ENCODE measurements at places on chromosomes 7 and 10.

- DNase-seq, result no peak
These were observed 1163.2 kb upstream of the SORCS1 start for GRCh38 chr10:108327706-108328105.

GRCh38 chr10:66483966-66484365, 441.9 kb upstream of the LRRTM3 start:
- DNase-seq, result no peak

- no peak for DNase-seq
These were observed 80.0 kb downstream of the NEBL start for GRCh38 chr10:20817116-20817515.

DNA sequence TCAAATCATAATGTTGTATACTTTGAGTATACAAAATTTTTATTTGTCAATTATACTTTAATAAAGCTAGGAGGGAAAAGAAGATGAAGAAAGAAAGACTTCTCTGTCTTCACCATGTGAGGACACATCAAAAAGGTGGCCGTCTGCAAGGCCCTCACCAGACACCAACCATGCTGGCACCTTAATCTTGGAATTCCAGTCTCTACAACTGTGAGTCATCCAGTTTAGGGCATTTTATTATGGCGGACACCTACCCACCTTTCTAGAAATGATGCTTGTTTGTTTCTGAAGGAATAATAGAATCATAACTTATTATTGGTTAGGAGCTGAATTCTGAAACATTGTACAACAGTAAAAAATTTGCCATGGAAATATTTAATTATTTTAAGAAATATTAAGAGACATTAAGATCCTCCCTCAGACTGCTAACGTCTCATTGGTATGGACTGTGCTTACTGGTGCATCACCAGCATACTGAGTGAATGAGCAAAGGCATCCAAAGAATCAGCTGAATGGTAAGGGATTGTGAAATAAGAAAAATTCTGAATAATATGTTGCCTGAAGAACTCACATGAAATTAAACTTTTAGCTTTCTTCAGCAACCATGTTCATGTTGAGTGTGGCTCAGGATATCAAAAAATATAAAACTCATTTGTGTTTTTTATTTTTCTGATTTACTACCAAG, 536.6 kb downstream of the HTR7 start:
- no peak for DNase-seq

GRCh38 chr7:137886281-137886680, 39.5 kb upstream of the DGKI start:
- no peak for DNase-seq

DNA sequence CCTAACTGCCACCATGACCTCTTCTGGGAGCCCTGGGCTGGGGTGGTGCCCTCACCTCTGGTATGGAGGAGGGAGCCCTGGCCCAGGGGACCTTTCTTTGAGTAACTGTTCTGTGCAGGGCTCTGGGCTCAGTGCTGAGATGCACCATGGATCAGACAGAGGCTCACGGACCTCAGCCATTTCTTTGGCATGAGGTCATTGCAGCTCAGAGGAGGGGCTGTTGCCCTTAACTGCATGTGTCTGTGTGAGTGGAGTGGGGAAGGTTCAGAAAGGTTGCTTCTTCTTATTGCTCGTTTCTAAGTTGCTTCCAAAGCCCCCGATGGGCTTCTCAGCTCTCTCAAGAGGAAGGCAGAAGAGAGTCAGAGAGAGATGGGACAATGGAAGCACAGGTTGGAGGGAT, 233.9 kb downstream of the RPS24 start:
- no peak for DNase-seq

DNA sequence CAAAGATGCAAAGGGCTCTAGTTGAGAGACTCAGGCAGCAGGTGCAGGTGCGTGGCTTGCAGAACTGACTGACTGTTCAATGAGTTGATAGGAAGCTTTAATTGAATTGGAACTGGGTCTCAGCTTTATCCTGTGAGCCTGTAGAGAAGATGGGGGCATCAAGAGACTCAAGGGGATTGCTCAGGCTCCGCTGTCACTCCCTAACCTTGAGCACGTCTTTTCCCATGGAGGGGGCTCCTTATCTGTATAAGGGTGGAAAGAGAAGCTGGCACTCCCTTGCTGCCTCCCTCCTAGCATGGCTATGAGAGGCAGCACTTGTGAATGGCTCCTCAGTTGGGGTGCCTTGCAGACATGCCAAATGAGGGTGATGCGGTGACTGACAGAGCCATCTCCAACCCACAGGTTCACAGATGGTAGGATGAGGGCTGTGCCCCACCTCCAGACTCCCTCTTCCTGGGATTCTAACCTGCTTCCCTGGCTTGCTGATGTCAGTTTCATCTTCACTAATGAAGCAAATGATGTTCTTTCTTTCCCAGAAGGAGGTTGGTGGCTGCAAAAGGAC, 12.4 kb upstream of the PLEKHA1 start:
- no peak for DNase-seq

DNA sequence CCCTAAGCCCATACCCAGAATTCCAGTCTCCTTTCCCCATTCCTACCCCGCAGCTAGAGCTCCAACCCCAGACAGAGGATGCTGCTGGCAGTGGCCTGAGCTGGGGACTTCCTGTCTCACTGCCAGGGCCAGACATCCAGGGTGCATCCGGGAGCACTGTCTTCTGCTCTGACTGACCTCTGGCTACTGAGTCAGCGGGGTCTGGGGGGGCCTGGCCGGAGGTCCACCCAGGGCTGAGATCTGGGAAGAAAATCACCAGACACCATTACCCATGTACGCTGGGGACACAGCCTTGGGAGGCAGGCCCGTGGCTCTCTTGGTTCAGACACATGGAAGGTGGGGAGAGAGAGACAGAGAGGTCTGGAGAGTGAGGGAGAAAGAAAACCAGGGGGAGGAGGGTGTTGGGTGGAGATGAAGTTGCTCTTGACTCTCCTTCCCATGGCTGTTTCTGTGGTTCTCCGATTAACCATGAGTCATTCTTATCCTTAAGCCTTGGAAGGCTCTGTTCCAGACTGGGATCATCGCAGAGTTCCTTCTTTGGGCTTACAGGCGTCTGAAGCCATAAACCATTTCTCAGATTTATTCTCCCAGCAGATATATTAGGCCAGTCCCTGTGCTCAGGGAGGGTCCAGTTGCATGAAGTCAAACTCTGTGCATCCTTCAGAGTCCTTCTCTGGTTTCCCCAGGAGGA, 23.6 kb downstream of the TSPAN15 start:
- DNase-seq, result no peak

DNA sequence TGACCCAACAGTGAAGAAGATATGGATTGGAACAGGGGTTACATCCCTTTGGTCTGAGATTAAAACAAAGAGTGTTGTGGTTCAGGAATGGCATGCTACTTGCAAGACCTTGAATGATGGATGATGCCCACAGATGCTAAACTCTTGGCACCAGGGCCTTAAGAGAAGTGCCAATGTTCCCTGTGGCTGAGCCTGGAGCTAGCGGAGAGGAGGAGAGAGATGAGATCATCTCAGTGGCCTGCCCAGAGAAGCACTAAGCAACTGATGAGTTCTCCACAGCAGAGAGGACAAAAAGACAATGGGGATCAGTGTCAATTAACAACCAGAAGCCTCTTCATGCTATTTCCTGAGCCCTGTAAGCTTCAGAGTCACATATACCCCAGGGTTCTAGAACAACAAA, 97.8 kb downstream of the ELAPOR2 start:
- no peak for DNase-seq

- no peak for DNase-seq
These were observed 43.9 kb downstream of the HIP1 start for GRCh38 chr7:75694638-75695399.

- no peak for DNase-seq
These were observed 519.1 kb upstream of the IGFBP3 start for GRCh38 chr7:46440186-46440585.

- DNase-seq, result no peak
These were observed 4.5 kb upstream of the BLNK start for GRCh38 chr10:96275685-96276418.

DNA sequence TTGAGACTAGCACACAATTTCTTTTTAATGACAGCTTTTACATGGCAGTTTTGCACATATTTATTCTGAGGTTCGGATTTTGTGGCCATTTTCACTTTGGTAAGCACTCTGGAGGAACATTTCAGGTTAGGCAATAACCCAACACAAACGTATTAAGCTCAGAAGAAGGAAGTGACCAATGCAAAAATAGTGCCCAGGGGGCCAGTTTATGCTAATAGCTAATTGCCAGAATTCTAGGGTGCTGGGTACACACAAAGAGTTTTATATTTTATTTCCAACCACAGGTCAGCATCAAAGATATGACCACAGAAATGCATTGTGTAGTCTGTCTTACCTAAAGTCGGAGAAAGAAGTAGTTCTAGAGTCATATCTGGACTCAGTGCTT, 8.4 kb upstream of the AGR2 start:
- DNase-seq, result no peak

- DNase-seq, result no peak
These were observed 26.3 kb downstream of the PAPSS2 start for GRCh38 chr10:87685832-87686574.

DNA sequence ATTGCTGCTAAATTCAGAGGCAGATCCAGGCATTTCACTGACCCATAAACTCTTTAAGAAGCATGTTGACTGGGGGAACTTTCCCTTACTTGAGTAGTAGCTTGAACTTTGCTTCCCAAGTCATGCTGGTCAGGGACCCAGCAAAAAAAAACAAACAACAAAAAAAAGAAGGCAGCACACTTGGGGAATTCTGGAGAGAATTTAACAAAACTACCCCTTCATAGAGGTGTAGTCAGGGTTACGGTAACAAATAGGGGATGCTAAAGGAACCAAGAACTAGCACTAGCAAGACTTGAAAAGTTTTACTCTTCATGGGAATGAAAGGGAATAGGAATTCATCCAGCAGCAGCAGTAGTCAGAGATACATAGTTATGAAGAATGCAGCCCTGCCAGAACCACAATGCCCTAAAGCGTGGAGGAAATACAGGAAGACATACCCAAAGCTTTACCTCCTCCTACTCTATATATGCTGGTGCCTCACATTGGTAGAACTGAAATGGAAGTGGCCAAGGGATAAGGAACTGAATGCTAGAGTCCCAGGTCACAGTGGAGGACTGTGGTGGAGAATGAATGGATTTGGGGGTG, 67.3 kb downstream of the PHYHIPL start:
- DNase-seq, result no peak

DNA sequence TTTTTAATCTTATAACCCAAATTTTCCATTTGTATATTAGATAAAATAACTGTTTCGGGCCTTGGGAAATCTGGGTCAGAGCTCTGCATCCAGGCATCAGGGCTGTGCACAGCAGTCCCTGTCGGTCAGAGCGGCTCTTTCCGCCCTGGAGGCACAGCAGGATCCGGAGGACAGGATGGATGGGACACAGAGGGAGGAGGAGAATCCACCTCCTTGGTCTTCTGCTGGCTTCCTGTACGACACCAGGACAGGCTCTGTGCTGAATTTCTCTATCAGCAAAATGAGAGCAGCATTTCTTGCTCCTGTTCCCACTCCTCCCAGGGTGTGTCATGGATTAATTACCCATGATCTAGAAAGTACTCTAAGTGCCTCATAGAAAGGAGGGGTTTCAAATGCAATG, 254.9 kb downstream of the SKAP2 start:
- no peak for DNase-seq

DNA sequence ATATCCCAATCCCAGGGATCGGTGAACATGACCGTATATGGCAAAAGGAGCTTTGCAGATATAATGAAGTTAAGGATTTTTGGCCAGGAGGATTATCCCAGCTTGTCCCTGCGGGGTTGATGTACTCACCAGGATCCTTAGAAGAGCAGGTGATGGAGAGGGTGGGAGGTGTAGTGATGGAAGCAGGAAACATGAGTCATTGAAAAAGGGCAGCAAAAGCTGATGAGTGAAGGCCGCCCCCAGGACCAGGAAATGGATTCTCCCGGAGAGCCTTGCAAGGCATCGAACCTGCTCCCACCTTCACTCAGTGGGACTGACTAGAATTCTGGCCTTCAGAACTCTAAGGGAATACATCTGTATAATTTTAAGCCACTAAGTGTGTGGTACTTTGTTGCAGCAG, 5.2 kb upstream of the NUPR2 start:
- no peak for DNase-seq

DNA sequence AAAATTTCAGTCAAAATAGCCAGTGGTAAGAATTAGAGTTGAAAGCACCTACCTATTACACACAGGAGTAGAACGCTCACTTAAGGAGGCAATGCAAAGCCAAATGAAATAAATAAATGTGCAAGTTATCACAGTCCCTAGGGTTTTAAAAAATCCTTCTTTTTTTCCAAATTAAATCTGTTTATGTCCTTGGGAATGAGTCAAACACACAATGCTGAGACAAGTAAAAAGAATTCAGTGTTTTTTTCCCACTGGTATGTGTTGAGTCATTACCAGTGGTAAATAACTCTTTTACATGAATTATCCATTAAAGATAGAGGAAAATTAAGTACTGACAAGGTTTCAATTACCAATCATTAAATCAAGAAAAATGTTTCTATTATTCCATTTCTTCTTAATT, 438.6 kb downstream of the TNS3 start:
- no peak for DNase-seq

DNA sequence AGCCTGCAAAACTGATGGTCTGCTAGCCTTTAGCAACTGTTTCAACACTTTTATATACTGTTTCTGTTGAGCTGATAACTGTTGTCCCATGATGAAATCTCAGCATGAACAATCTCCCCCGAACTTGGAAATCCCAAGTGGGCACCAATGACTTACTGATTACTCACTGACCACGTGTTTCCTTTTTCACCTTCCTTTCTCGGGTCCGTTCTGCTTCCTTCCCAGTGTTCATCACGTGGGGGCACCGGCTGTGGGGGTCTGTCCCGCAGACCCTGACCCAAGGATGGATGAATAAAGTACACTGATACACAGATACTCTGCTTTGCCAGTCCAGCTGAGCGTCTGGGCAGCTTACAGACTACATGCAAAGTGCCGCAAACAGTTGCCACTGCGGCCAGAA, 39.0 kb upstream of the RASGEF1A start:
- DNase-seq, result no peak

- no peak for DNase-seq
These were observed 18.7 kb upstream of the INMT start for GRCh38 chr7:30733216-30733615.

GRCh38 chr7:118250860-118251494, 26.5 kb downstream of the ANKRD7 start:
- DNase-seq, result no peak

- no peak for DNase-seq
These were observed 297.8 kb downstream of the ELMO1 start for GRCh38 chr7:37150856-37151255.

GRCh38 chr7:81743665-81744064, 26.2 kb downstream of the HGF start:
- DNase-seq, result no peak
